ENCODE measurements at places on chromosomes 1 and 21.

DNA sequence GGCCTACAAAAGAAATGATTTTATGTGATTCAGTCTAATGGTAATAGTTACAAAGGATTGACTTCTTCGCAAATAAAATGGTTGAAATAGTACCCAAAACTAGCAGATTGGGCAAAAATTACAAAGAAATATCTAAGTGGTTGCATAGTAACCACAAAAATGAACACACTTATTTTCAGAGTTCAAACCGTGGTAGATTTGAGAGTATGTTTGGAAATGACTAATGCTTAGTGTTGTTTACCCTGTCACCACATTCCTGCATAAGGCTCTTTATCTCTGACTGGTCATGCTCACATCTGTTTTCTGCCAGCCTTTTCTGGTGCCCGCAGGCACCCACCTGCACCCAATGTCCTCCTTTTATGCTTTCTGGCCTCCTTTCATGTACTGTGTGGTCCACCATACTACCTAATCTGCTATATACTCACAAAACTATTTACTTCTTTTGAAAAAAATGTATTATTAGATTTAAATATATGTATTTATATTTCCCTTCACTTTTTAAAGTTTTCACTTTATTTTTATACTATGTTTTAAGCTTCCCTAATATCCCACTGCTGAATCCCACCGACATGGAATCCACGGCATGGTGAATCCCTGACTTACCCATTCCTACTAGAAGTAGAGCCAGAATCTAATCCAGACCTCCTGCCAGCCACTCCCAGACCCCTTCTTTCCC, 30.3 kb downstream of the PTPRC start:
- DNase-seq: no peak

- DNase-seq: peak; percentile 68
Measured at GRCh38 chr1:230917284-230918135, 49.2 kb upstream of the C1orf198 start.

GRCh38 chr1:25616987-25617624, 515 bp downstream of the MAN1C1 start:
- DNase-seq: no peak

DNA sequence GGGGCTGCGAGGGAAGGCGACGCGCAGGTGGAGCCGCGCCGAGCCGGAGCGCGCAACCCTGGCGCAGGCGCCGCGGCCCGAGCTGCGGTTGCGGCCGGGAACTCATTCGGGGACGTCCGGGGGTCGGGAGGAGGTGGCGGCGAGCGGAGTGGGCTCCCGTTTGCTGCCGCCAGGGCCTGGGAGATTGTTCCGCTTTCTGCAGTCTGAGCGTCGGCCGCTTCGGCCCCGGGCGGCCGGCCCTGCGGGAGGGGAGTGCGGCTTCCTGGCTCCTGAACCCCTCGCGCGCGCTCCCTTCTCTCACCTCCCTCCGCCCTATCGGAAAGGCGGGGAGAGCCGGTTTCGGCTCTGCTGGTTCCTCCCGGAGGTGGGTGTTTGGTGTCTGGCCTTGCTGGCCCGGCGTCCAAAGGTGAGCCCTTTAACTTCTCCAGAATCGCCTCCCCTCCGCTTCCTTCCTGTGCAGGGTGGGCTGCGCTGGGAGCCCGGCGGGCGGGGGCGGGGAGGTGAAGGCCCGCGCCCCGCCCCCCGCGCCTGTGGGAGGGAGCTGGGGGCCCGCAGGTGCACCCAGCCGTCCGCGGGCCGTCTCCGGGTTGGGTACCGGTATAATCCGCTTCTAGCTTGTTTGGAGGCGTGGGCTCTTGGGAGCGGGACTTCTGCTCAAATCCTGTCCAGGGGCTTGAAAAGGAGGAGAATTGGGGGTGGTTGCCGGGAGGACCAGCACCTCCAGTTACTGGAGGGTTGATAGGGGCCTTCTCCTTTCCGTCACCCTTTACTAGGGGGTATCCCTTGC, 683 bp downstream of the LRRC8D start:
- peak; percentile 72 for DNase-seq
